ENCODE measurements at places on chromosomes 16 and 17.

DNA sequence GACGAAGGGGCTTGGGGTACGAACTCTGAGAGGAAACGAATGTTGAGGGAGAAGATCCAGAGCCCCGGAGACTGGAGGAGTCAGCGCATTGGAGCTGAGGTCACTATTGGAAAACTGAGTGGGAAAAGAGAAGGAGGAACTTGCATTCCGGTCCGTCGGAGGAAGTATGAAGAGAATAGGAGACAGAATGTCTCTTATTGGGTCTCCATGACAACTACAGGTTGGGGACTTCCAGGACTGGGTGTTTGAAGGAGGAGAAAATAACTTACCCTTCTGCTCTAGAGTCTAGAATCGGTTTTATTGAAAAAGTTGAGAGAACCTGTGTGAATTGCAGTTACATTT, 537 bp downstream of the GOSR1 start:
- no peak for DNase-seq

- DNase-seq, result peak; percentile 65
These were observed 28.6 kb downstream of the TPPP3 start for GRCh38 chr16:67364600-67365235.

- DNase-seq, result no peak
These were observed 211.6 kb upstream of the SDK2 start for GRCh38 chr17:73855720-73856333.

GRCh38 chr17:56966338-56966737, 5.5 kb upstream of the COIL start:
- peak; percentile 87 for DNase-seq

DNA sequence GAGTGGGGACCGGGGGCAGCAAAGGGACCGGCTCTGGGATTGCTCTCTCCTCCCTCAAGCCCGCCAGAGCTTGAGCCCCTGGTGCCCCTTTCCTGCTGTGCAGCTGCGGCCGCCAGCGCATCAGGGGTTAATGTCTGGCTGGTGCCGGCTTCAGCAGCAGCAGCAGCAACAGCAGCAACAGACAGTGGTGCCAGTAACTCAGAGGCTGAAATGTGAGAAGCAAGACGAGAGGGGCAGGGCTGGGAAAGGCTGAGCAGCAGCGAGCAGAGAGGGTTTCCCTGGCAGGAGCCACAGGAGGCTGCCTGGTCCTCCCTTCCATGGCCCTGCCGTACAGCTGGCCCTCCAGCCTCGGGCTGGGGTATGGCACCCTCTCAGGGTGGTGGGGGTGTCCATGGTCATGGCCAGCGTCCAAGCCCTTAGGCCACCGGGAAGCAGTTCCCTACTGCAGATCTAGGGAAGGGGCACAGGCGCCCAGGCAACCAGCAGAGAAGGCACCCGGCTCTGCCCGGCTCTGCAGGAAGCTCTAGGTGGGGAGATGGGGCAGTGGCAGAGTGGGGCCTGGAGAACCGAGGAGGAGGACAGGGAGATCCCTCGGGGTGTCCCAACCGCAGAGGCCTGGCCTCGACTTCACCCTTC, 21.1 kb upstream of the TFAP4 start:
- peak; percentile 88 for DNase-seq

GRCh38 chr16:28549301-28549899, 4.3 kb upstream of the SGF29 start:
- peak; percentile 4 for DNase-seq

GRCh38 chr17:9199571-9200551, 178.6 kb downstream of the NTN1 start:
- no peak for DNase-seq

- no peak for DNase-seq
These were observed 3.5 kb downstream of the MPO start for GRCh38 chr17:58277107-58277801.

DNA sequence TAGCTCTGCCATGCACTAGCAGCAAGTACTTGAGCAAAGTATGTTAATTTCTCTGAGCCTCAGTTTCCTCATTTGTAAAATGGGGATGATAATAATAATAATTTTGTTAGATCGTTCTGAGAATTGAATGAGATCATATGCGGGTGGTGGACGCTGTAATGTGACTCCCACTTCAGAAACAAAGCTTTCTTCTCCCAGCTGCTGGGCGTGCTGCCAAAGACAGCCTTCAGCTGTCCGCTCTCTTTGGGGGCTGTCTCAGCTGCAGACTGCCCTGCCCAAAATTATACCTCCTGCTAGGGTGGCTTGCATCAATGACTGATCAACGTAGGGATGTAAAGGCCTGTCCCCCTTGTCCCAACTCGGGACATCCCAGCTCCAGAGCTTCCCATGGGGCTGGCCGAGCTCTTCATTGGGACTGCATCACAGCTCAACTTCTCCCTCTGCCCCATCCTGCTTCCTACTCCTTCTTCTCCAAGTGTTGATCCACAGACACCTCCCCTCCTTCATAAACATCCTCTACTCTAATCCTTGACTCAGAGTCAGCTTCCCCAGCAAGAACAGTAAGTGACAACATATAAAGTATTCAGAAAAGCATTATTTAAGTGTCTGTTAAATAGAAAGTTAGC, 30.7 kb upstream of the CDH5 start:
- DNase-seq, result peak; percentile 77

GRCh38 chr16:69494991-69495392, 70.6 kb downstream of the CYB5B start:
- DNase-seq, result no peak

DNA sequence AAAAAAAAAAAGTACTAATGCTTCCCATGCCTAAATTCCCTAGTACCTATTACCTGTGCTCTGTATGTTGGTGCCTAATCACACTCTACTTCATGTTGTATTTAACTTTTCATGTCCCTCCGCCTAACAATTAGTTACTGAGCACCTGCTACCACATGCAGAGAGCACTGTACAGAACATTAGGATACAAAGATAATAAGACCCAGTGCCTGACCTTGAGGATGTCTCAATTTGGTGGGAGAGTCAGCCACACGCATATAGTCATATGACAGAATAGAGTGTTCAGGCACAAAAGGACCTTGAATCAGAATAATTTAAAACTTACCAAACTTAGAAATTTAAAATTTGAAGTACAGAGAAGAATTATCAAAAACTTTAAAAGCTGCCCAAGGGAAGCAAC, 42.1 kb downstream of the USP31 start:
- DNase-seq, result no peak

DNA sequence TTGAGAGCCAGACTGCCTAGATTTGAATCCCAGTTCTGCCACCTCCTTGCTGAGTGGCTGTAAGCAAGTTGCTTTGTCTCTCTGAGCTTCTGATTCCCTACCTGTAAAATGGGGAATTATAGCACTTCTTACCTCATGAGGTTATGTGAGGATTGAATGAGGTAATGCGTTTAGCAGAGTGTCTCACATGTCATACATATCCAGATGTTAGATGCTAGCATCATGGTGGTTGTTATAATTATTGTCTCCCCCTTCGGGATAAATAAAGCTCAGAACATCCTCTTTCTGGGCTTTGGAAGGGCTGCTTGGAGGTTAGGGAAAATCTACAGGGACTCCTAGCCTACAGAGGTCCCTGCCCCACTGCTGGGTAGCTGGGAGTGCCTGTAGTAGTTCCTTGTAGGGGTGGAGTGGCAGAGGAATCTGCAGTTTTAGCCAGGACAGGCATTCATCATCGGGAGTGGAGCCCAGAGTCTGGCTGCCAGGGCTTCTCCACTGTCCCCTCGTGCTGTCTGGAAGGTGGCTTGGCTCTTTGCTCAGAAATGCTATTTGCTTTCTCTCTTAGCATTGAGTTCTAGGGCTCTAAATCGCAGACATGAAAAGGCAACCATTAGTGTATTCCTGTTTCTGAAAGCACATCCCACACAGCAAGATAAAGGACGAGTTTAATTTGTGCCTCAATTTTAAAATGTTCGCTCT, 137.9 kb upstream of the CACNG3 start:
- DNase-seq, result no peak

- DNase-seq, result no peak
These were observed 49.0 kb downstream of the MPRIP start for GRCh38 chr17:17091276-17091675.

DNA sequence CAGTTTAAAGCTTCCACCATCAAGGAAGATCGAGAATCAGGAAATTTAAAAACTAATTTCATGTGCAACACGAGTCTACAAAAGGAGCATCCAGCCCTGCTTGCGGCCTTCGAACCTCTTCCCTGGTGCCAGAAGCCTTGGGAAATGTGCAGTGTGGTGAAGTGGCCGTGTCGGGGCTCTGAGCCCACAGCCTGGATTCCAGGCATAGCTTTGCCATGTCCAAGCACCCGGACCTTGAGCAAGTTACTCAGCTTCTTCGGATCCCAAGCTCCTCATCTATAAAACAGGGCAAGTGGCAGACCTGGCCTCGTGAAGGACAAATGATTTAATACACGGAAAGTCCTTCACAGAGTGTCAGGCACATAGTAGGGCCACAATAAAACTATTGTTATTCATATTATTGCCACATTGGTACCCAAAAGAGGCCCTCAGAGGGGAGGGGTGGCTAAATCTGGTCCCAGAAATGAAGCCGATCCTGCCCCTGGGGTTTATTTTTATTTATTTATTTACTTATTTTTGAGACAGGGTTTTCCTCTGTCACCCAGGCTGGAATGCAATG, 34.8 kb downstream of the COTL1 start:
- no peak for DNase-seq

DNA sequence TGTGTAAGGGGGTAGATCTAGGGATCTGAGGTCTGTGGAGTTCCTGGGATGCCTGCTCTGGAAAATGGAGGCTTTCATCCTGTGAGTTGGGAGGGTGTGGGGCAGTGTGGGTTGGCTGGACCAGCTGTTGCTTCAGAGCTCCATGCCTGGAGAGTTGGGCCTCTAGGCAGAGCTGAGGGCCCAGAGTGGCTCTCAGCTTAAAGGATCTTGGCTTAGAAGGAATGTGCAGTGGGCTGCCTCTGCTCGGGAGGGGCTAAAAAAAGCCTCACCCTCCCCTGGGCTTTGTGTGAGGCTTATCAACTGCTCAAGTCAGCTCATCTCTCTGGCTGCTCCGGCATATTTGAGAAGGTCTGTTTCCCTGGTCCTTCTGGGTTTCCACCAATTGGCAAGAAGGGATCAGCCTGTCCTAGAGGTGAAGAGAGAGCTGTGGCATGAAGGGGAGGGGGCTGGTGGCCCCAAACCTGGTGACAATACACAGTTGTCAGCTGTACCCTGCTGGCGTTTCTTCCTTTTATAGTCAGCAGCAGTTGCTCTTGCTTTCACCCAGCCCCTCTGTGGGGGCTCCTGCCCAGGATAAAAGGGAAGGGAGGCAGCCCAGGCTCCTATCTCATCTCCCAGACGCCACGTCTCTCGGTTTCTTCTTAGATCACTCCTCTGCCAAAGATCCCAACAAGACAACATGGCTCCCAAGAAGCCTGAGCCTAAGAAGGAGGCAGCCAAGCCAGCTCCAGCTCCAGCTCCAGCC, at the start of gene MYL4:
TSS of gene MYL4 (plus strand) at position 605 of the 745 bp plus-strand sequence. CDS start at position 680, 75 bp downstream.
- no peak for DNase-seq

DNA sequence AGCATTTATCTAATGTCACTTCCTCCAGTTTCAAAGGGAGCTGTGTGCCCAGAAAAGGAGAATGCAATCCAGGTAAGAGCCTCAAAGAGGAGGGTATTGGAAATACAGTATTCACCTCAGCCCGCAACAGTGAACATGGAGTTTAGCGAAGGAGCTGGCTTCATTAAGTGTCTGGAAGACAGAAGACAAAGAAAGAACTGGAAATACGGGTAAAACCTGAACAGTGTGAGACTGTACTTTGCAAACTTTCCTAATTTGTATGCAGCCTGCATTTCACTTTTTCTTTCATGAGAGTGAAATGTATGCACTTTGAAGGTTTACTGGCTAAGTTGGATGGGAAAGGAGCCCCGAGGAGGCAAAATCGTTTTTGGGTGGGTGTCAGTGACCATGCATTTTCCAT, 478.4 kb downstream of the HS3ST3B1 start:
- no peak for DNase-seq

- no peak for DNase-seq
These were observed 15.8 kb upstream of the KRT20 start for GRCh38 chr17:40900809-40901356.

DNA sequence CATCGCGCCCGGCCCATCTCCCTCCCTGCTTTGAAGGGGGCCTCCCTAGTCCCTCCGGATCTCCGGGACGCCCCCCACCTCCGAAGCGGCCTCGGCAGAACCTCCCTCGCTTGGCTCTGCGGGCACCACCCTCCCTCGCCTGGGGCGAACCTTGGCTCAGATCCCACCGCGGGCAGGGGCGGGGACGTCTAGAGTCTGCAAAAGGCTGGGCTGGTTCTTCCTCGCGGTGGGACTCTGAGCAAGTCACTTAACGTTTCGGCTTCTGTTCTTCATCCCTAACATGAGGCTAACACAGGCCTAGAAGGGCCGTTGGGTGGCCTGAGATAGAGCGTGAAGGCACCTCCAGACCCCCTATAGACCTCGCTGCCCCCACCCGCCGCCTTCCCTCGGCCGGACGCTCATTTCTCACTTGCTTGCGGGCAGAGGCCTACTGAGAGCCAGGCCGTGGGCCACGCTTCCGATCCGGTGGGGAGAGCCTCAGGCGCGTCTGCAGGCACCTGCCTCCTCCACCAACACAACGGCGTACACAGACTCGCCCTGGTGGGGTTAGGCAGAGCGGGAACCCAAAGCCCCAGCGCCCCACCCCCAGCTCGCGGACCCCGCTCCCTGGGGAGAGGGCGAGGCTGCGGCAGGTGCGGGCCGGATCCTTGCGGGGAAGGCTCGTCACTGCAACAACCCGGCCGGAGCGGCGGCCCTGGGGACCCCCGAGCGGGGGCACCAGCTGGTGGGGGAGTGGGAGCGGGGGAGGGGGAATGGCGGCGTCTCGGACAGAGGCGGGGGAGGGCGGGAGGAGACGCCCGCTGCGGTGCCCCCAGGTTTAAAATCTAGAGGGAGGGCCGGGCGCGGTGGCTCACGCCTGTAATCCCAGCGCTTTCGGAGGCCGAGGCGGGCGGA, 5.4 kb downstream of the MYO1C start:
- peak; percentile 29 for DNase-seq

DNA sequence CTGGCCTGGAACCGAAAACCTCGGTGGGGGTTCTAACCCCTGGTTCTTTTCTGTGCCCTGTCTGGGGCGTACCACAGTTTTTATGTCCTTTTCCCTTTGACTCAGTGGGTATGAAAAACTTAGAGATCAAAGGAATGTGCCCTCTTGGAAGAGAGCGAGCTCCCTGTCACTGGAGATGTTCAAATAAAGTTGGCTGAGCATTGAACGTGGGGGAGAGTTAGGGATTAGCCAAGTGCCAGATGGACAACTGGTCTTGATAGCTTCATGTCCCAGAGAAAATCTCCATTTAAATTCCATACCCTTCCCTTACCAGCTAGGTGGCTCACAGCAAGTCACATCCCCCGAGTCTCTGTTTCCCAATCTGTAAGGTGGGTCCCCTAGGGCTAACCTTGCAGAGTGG, 9.5 kb downstream of the ADGRG1 start:
- DNase-seq, result no peak

GRCh38 chr16:4904108-4904941, 32.6 kb downstream of the PPL start:
- DNase-seq, result no peak

GRCh38 chr17:70552982-70553334, 383.6 kb downstream of the KCNJ2 start:
- no peak for DNase-seq
